ENCODE measurements at places on chromosomes 3 and 15.

- DNase-seq: no peak
Observed at GRCh38 chr3:186290796-186291195, 71.2 kb downstream of the DGKG start.

DNA sequence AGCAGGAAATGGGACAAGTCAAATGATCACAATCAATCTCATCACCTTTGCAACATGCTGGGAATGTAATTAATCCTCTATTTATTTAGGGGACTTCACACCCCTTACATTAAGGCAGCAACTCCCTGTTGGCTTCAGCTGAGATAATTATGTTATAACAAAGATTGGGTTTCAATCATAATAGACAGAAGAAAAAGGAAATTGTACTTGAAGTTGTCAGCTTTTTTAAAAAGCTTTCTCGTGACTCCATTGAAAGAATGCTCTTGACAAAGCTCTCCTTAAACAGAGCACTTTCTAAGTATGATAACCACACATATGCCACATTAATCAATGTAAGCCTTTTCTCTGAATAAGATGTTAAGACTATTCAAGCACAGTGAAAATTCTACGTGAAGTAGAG is 65.7 kb downstream of the SHQ1 start:
- DNase-seq: no peak

- no peak for DNase-seq
Observed at GRCh38 chr15:71302861-71303410, 187.7 kb downstream of the THSD4 start.

DNA sequence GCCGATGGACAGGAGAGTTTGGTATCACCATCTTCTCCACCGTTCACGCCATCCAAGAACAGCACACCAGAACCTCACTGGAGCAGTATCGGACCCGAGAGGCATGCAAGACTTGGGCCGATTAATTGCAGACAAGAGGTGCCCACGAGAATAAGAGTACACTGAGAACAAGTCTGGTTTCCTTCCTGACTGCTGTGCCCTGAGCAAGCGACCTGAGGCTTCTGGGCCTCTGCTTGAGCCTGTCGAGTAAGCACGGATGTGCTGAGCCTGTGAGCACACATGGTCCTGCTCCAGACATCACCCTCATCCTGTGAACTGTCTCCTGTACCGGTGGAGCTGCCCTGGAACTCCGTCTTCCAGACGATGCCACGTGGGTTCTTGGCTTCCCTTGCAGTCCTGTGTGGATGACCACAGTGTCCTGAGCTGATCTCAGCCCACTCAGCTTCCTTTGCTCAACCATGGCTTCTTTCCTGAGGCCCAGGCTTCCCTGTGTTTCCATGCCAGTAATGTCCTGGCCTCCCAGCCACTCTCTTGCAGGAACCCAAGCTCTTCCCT is 34.3 kb upstream of the SNRPA1 start:
- no peak for DNase-seq

DNA sequence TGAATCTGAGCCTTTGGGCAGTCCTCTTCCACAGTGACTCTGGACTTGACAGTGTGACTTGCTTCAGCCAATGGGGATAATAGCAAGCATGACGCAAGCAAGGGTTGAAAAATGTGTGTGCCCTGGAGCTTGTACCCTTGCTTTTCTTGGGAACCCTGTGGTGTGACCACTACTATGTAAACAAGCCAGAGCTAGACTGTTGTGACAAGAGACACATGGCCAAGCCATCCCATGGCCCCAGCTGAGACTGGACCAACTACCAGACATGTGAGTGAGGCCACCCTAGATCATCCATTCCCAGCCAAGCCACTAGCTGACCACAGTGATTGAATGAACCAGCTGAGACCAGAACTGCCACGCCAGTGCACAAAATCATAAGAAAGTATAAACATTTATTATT is 11.8 kb downstream of the MYO1E start:
- DNase-seq: no peak

DNA sequence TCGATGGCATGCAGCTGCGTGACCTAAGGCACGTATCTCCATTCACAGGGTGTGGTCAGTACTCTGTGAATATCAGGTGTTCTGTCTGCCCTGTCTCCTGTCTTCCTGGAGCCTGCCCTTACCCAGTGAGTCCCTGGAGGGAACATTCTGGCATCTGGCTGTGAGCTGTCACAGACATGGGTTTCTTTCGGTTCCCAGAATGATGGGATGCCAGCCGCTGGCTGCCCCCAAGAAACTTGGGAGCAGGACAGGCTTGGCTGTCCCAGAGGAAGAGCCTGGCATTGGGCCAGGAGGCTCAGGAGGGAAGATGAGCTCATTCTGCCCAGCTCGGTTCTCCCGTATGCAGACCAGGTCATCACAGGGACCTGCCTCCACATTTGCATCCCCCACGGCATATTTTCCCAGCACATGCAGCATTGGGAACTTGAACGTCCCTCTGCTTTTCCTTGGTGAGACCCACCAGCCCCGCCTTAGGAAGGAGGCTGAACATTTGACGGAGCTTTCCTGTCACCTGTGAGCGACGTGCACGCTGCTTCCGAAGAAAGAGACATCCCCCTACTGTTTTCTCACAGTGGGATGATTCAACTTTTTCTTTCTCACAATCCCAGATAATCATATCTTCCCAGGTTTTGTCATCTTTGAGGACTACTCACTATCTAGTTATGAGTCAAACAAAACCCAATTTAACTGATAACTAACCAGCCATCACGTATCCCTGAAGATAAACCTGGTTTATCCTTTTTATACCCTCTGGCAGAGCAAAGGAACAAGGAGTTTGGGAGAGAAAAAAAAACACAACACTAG is 22.0 kb upstream of the PGPEP1L start:
- no peak for DNase-seq
